ENCODE measurements at places on chromosomes 12 and 14.

- DNase-seq = no peak
Measured at GRCh38 chr12:123104809-123105208, 46.1 kb downstream of the PITPNM2 start.

DNA sequence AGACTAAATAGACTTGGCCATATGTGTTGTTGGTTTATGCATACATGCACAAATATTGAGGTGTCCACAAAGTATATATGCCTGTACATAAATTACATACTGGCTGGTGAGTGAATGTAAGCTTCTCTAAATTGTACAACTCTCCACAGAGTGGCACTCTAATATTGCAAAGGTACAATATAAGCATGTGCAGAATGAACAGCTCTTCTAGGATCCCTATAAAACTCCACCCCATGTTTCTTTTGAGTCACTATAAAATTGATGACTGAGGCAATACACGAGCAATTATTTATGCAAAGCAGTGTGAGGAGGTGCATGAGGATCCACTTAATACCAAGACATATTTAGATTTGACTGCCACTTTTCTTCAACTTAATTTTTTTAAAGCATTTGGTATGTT, 172.2 kb downstream of the NAV3 start:
- DNase-seq = no peak

- DNase-seq = no peak
Measured at GRCh38 chr14:35375558-35376025, 29.0 kb downstream of the NFKBIA start.

DNA sequence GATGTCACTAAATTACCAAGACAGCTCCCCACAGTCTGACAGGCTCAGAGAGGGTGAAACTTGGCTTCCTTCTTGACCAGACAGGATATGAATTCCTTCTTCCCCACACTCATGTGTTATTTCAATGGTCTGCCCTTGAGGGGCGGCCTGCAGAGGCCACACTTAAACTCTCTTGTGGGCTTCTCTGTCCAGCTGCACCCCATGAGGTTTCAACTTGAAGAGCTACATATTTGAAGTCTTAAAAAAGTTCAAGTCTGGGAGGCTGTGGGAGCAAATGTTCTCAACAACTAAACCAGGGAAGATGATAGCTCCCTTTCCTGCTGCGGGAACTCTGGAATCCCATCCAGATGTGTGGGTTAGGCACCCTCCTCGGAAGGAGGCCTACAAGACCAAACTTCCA, 98.3 kb downstream of the TTC7B start:
- DNase-seq = no peak

- peak; percentile 60 for DNase-seq
Measured at GRCh38 chr12:57148469-57149244, 1.2 kb upstream of the LRP1-AS start.

DNA sequence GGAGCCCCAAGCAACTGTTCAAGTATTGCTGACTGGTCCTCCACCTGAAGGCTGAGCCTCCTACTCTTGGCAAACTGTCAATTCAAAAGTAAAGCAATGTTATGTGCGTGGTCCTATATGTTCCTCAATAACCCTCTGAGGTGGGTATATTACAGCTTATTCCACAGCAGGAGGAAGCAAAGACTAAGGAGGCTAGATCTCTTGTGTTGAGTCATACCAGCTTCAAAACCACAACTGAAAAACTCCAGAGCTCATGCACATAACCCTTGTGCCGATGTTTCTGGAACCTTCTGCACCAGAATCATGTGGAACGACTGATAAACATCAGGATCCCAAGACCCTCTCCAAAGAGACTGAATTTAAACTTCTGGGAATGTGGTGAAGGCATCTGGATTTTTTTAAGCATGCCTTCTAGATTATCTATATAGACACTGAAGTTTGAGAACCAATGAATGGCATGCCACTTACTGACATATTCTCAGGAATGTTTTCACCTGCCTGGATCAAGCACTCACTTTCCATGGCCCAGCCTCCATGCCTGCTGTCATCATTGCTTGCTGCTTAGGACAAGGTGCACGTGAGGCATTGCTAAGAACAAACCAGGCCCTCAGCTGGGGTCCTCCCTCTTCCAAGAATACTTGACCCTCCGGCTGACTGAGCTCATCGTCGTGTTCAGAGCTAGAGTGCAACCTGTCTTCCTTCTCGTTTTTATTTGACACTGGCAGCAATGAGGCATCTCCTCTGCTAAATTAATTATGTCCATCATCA, 194.7 kb downstream of the BCL11B start:
- no peak for DNase-seq

DNA sequence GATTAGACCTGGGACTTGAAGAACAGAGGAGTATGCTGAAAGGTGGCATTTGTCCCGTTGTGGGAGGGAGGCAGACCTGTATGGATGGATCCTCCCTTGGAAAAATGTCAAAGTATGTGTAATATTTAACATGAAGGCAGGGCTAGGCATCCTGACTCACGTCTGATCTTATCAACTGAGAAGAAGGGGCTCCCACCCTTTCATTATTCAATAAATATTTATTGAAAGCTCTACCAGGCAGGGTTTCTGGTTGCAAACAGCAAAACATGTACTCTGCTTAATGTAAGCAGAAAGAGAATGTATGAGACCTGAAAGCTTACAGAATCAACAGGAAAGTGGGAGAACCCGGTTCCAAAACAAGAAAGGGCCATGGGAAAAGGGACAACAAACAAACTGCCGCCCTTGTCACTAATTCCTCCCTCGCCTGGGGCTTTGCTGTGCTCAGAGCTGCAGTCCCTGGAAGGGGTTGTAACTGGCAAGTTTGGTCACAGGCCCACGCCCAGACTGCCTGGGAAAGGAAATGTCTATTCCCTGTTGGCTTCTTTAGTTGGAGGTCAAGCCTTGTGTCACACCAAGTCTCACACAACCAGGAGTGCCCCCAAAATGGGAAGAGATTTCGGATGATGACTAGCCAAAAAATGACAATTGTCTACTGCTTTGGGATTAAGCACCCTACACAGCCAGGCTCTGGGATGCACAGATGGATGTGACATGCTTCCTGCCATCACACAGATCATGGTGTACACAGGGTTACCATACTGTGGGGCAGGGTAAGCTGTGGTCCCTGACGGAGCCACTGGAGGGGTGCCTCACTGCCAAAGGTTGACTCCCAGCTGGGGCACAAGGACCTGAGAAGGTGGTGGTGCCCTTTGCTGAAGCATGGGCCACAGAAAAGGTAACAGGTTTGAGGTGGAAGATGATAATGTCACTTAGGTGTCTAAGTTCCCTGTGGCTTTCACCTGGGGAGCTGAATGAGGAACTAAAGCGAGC, 36.8 kb downstream of the RAB35 start:
- no peak for DNase-seq

GRCh38 chr12:13942826-13943225, 38.6 kb downstream of the GRIN2B start:
- peak; percentile 78 for DNase-seq

DNA sequence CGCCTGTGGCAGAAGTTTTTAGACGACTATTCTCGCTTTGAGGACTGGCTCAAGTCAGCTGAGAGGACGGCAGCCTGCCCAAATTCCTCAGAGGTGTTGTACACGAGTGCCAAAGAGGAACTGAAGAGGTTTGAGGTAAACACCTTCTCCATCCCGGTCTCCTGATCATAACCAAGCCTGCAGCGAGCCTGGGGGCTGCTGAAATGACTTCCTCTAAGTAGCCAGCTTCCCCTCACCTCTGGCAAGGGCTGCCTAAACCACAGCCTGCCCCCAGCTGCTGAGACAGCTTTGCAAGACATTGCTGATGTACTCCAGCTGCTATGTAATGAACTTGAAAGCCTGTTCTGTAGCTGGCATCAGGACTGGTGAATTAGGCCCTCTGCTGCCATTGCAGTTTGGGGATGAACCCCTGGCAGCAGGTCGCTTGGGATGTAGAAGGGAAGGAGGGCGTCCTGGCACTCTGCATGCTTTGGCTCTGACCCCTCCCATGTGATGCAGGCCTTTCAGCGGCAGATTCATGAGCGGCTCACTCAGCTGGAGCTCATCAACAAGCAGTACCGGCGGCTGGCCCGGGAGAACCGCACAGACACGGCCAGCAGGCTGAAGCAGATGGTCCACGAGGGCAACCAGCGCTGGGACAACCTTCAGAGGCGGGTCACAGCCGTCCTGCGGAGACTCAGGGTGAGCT, 84.6 kb downstream of the ESR2 start:
- no peak for DNase-seq

DNA sequence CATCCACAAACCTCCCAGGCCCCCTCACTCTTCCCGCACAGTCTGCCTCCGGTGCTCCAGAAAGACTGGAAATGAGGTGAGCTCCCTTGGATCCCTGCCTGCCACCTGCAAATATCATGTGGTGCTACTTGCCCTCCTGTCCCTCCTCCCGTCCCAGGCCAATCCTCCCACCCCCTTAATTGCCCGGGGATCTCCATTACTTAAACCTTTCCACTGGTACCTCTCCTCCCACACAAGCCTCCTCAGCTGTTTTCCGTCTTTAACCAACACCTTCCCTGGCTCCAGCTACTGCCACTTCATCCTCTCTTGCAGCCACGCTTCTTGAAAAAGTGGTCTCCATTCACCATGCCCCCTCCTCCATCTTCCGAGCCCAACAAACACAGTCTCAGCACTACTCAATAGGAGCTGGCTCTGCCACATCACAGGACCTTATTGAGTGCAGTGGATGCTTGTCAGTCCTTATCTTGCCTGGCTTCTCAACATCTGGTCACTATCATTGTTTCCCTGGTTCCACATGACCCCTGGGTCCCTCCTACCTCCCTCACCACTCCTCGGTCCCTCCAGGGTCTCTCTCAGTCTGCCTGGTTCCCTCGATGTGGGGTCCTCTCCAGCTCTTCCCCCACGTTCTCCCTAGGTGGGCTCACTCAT, 11.5 kb downstream of the FAIM2 start:
- DNase-seq = no peak

DNA sequence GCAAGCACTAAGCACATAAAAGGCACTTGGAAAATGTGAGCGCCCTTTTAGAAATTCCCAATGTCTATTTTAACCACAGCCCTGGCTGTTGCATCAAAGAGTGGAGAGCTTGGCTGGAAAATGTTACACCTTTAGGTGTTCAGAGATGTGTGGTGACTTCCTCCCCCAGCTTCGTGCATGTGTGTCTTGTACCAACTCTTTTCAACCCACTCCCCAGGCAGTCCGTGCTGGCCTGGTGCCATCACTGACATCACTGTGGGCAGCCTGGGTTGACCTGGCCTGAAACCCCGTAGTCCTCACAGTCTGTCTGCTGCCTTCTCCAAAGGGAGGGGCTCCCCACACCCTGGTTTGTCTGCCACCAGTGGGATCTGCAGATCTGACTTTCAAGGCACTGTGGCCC, 101.8 kb downstream of the SCARB1 start:
- DNase-seq = no peak

DNA sequence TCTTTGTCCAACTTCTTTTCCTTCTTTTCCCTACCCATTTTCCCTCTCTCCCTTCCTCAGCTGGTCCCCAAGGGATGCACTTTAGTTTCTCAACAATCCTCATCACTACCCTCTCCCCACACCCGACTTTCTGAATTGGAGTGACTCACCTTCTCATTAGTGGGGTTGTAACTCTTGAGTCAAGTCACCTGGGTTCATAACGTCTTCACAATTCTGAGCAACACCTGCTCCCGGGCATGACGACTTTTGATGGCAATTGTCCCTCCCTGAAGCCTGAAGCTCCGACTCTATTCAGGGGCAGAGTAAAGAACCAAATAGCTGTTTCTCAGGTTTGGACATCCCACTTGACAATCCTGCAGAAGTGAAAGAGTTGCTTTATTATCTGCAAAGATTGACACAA, 82.7 kb upstream of the OTX2 start:
- no peak for DNase-seq

DNA sequence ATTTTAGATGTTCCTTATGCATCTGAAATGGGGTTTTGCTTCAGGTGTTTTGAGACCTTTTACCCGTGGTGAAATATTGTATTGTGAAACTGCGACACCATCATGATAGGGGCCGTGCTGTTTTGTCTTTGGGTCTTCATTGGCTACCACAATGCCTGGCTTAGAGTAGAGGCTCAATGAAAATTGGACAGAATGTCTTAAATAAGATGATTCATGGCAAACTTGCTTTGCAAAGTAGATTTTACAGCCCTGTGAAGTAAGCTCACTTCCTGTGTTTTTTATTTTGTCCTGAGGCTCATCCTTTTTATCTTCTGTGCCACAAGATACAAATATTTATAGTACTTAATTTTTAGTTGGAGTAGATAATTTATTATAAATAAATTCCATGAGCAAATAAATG, 111.3 kb upstream of the FRMD6 start:
- DNase-seq = no peak

DNA sequence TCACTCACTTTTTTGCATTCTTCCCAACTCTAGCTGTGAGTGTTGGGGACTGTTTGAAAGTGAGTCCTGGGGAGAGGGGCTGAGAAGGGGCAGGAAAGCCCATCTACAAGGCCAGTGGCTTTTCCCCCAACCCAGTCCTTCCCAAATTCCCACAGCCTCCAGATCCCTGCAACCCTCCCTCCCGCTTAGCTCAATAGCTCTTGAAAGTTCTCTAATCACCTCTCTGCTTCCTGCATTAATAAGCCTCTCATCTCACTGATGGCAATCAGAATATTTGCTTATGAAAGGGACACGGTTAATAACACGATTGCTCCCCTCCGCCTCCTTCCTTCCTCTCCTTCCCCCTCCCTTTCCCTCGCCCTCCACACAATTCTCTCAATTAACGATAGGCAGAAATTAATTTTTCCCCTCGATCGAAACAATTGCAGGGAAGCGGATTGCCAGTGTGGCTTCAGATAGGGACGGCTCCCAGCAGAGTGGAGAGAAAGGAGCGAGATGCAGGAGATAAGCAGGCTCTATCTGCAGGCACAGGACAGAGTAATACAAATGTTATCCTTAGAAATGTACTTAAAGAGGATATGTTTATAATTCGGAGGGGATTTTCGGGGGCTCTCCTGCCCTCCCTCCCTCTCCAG, 15.1 kb upstream of the GPATCH2L start:
- DNase-seq = no peak

GRCh38 chr14:93903342-93904184, 23.6 kb upstream of the FAM181A start:
- no peak for DNase-seq

GRCh38 chr14:102502571-102502970, 7.0 kb downstream of the ANKRD9 start:
- no peak for DNase-seq

DNA sequence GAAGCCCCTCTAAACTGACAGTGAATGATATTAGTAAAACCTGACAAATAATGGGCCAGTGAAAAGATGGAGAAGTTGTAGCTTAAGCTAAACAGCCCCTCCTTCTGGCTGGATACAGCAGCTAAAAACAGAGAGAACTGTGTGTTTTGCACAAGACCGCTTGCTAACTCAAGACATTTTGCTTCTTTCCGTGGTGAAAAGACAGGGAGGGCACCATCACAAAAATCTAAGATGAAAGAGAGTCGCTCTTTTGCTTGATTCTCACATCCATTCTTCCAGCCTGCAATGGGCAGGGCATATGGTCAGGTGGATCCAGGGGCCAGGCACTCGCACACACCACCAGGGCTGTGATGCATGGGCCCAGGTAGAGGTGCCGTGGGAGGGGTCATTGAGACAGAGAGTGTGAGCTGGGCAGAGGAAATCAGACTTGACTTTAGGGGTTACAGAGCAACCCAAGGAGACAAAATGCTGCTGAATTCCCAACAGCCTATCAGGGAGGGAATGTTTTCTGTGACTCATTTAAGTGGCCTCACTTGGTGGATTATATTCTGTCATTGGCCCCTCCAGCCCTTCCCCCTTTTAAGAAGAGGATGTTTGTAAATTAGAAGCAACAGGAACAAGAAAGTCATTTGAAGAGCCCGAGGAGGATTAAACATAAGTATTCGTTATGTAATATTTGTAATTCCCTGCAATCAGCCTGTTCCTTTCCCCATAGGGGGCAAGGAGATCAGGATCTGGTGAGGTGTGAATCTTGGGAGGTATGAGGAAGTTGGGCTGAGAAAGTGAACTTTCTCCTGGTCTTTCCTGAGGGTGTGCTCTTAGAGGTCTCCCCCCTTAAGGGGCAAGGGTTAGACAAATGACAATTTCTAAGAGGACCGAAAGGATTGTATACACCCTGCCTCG, 12.3 kb downstream of the EMP1 start:
- peak; percentile 48 for DNase-seq
